Activated CD4-positive, alpha-beta T cell treated with anti-CD3 and anti-CD28 coated beads, Interleukin-2, Interleukin-6, amounts not matched to agents 100 ng/mL and 50 ng/mL, durations not matched to agents 16 hours and 8 hours (primary cell): ENCODE measurements at places on chromosomes 12 and 14.
A peak's percentile ranks its signal among the peaks of the same experiment; 100 is the strongest.

DNA sequence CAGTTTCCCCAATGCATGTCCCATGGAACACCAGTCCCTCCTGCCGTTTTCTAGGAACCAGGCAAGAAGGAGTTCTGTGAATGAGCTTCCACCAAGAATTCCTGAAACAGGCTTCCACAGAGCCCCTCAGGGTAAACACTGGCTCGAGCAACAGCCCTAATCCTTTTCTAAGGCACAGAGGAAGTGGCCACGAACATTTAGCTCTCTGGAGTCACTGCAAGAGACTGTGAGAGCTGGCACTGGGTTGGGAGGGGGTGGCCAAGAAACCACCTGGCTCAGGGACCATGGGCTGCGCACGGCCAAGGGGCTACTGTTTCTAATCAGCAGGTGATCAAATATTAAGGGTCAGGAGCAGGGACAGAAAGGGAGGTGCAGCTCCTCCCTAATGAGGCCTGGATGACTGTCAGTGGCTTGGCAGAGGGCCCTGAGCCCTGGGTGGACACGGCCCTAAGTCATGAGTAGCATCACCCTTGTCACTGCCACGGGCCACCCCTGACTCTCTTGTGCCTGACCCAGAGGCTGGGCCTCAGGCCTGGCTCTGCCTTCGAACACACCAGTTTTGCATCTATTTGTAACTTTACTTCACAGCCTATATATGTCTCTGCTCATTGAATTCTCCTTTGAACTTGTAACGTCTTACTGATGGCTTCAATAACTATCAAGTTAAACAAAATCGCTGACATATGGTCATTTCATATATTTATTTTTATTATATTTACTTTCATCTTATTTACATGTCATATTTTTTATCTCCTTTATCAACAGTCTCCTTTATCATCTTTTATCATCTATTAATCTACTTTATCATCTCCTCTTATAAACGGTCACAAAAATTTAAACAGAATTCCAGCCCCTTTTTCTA is 154.0 kb downstream of the DICER1 start:
- DNase-seq = no peak

- no peak for DNase-seq
Observed at GRCh38 chr12:132429602-132429945, 60.4 kb upstream of the FBRSL1 start.

- no peak for DNase-seq
Observed at GRCh38 chr12:98823012-98823411, 177.9 kb downstream of the APAF1 start.

- no peak for DNase-seq
Observed at GRCh38 chr14:101585211-101585610, 23.9 kb downstream of the DIO3 start.

DNA sequence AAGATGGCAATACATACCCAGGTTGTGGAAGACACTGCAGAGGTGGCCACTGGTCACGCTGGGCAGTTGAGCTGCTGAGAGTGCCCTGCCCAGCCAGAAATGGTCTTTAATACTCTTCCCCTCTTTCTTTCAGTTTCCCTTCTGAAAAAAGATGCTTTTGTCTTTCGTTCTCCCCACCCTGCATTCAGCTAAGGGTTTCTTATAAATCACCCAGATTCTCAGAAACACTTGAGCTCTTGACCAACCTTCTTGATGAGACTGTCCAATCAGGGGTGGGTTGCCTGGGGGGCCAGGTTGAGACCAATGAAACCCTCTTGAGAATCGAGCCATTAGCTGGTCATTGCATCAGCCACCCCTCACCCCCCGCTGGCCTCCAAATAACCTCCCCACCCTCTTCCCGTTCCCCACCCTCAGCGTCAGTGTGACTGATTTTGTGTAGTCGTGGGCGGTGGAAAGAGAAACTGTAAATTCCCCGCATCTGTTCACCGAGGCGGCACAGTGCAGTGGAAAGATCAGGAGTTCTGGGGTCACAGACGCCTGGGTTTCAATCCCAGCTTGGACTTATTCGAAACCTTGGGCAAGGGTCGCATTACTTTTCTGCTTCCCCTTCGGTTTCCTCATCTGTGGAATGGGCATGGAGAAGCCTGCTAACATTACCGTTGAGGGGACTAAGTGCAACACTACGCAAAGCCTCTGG is 52.3 kb downstream of the SLC25A47 start:
- peak; percentile 93 for DNase-seq

GRCh38 chr14:72495668-72496067 is 398.2 kb downstream of the DPF3 start:
- no peak for DNase-seq

DNA sequence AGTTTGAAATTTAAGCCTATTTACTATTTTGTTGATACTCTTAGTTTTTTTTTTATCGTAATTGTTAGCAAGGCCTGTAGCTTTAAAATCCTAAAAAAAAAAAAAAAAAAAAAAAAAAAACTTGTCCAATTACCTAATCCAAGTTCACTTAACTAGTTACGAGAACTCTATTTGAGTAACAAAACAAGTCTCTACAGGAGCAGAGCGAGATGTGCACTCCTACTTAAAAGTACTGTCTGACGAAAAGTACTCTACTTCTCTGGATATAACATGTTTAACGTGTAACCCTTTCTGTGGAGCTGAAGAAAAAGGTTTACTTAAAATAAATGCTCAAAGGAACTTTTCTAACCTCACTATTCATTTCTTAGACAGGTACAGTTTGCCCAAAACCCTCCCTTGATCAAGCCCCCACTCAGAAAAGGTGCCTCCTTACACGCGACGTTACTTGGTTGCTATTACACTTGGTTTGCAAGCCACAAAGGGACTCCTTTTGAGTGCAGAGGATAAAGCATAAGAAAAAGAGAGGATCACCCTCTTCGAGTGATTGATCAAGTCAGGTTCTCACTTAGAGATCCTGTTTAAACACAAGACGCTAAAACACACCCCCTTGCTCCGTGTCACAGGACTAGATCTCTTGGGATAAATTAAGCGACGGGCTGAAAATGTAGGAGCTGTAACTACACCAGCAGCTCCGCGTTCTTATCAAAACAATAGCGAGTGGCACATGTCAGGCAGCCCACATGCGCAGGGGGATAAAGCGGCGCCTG is 2.2 kb downstream of the BAZ1A start:
- DNase-seq = no peak

- DNase-seq = no peak
Observed at GRCh38 chr14:84575681-84576080, 954.3 kb upstream of the FLRT2 start.

- no peak for DNase-seq
Observed at GRCh38 chr12:130992979-130993538, 39.4 kb downstream of the ADGRD1 start.

GRCh38 chr12:128830505-128830893 is 6.7 kb upstream of the SLC15A4 start:
- DNase-seq = peak; percentile 73

- no peak for DNase-seq
Observed at GRCh38 chr14:61644175-61644574, 51.1 kb upstream of the HIF1A start.

GRCh38 chr12:54398995-54399793 is 14.7 kb upstream of the ZNF385A start:
- peak; percentile 91 for DNase-seq

GRCh38 chr12:9711664-9712063 is 21.2 kb downstream of the CLECL1 start:
- no peak for DNase-seq

DNA sequence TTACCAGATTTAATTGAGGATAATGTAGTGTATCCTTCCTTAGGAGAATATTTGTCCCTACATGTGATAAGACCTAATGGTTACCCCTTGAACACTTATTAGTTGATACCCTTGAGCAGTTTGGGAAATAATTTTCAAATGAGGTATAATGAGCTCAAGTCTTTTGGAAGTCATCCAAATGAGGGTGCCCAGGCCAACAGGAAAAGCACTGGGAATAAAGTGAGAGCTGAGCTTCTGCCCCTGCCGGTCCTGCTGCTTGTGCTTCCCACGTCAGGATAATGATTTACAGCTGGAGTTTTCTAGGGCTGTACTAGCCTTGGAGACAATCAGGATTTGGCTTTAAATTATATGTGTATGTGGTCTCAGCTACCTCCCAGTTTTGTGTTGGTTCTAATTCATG is 178.8 kb upstream of the FRMD6 start:
- DNase-seq = no peak

DNA sequence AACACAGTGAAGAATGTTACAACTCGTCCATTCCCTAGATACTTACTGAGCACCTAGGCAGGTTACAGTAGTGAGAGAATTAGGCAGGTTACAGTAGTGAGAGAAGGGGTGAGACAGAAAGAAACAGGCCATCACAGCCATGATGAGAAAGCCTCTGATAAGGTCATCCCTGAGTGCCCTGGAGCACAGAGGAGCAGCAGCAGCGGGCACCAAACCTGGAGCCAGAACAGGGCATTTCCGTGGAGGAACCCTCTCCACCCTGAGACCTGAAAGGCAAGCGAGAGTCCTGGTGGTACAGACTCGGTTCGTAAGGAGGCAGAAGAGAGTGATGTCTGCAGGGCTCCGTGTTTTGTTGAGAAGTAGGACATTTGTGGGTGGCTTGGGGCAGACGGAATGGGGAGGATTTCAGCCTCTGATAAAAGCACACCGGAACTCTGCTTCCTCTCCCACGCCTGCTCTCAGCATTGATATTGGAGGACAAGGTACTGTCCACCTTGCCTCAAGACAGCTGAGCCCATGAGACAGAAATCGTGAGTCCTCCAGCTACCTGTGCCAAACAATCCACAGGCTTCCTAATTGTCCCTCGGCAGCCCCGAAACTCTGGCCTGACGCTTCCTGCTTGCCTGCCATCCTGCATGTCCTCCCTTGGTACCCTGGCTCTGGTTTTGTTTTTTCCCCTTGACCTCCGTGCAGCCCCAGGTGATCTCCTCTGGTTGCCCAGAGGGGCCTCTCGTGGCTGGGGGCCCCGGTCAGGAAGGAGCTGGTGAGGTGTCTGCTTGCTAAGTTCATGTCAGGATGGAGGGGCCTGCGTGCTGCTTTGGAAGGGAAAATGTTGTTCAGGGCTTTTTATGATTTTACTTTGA is 136.1 kb downstream of the GCH1 start:
- DNase-seq = no peak

DNA sequence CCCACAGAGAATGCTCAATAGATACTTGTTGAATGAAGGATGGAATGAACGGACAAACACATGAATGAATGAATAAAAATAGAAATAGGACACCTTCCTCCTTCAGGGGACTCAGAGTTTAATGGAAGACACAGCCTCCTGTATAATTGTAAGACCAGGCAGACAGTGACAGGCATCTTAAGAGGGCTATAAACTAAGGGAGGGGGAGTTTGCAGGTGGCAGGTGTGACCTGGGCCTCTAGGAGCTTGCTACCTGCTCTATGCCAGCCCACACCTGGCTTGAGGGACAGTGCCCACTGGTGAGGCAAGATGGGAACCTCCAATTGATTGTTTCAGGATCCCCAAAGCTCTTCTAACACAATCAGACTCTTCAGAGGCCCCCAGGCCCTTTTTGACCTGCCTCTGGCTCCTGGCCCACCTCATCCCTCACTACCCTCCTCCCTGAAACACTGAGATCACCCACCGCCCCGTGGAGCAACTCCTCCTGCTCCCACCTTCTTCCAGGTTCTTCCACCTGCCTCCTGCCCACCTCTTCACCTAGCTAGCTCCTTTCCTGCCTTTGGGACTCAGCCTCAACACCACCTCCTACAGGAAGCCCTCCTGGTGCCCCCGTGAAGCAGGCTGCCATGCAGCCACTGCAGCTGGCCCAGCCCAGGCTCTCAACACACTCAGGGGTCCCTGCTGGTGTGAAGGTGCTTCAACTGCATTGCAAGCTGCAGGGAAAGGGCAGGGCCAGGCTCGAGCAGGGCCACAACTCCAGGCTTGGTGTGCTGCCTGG is 9.4 kb downstream of the SERPINA3 start:
- no peak for DNase-seq

GRCh38 chr12:92779902-92780301 is 77.1 kb downstream of the PLEKHG7 start:
- DNase-seq = no peak
